ENCODE measurements at places on chromosomes 13 and 19. TPM values are rescaled to one million over a fixed set of nuclear protein-coding genes. Genes with fewer than 3 reads are reported as not detected.
A peak's percentile ranks its signal among the peaks of the same experiment; 100 is the strongest.

The PSG6 gene
- total RNA-seq = not detected

The ANKRD10 gene
- total RNA-seq = 119 TPM

DNA sequence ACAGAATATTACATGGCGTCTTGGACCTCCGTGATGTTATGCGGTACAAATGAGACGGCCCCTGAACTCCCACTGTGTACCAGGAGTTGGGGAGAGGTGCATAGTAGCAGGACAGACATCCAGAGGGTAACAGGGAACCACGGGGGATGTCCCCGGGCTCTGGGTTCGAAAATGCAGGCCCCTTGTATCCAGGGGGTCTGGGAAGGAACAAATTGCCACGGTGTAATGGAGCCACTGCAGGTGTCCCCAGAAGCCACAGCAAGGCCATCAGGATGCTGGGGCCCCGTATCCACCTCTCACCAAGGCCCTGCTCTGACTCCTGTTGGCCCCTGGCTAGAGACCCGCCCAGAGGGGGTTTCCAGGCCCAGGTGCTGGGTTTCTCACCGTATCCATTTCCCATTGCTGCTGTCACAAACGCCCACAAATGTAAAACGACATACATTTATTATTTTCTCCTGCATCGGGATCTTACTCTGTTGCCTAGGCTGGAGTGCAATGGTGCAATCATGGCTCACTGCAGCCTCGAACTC, 77.8 kb downstream of the INSR start:
- DNase-seq = no peak

The ALOX5AP gene
- 61.3 TPM for total RNA-seq

DNA sequence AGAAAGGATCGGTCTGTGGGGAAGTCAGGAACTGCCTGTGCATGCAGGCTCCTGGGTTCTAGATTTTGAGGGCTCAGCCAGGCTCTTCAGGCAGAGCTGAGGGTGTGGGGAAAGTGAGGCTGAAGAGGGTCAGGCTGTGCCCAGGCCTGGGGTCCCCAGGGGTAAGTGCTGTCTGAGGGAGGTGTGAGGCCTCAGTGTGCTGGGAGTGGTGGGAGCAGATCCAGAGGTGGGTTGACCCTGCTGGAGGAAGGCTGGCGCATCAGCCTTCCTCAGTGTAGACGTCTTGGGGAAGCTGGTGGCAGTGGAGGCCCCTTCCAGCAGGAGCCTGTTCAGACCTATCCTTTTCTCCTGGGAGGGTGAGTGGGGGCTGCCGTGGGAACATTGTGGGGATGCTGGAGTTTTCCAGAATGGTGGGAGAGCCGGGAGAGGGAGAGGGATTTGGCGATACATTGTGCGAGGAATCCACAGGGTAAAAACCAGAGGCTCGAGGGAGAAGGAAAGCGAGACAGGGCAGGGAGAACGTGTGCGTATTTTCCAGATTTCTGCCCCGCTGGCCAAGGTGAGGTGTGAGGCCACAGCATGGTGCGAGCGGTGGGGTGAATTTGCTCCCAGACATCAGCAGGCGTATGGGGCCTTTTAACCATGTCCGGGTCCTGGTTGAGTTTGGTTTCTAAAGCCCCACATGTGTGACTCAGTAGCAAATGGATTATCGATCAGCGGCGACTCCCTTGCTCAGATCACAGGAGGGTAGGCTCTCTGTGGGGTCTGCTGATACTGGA, 237.7 kb downstream of the TEX29 start:
- DNase-seq = no peak

The JAK3 gene
- 119 TPM for total RNA-seq

- DNase-seq = peak; percentile 81
Observed at GRCh38 chr13:30307194-30307970, at the start of gene KATNAL1. KATNAL1 (minus strand) TSS chr13:30307551; CDS start chr13:30283777, 23,774 bp downstream.

DNA sequence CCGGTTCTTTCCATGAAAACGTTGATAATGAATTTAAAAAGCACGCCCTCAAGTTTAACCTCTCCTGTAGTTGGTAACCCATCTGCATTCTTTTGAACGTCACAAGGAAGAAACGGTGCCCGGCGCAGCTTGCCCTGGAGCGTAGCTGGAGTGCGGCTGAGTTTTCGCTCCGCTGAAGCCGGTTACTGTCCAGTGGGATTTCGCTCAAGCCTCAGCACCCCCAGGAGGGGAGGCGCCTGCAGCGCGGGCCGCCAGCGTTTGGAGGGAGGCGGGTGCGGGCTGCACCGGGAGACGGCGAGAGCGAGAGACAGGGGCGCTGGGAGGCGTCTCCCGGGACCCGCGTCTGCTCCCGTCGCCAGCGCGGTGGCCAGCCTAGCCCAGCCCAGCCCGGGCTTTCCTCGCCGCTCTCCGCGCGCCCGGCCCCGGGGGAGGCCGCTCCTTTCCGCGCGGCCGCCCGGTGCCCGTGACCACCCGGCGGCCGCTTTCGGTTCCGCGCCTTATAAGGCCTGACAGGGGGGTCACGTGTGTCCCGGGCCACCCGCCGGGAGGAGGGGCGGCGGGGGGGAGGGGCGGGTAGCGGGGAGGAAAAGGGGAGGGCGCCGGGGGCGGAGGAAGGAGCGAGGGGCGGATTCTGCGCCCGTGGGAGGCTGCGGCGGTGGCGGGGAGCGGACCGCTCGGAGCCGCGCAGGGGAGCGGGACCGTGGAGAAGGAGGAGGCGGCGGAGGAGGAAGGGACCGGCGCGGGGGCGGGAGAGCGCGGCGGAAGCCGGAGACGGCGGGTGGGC, 8.3 kb upstream of the DGKH start:
- DNase-seq = peak; percentile 88

- DNase-seq = no peak
Observed at GRCh38 chr19:7641290-7642276, 4.7 kb downstream of the STXBP2 start.

GRCh38 chr19:19095691-19096090, 31.9 kb downstream of the SLC25A42 start:
- no peak for DNase-seq

Measured in activated naive CD8-positive, alpha-beta T cell treated with anti-CD3 and anti-CD28 coated beads, Interleukin-2, amount 10 ng/mL, durations not matched to agents 7 days and 5 days (primary cell).